ENCODE measurements at places on chromosomes 6 and 20.
A peak's percentile ranks its signal among the peaks of the same experiment; 100 is the strongest.

DNA sequence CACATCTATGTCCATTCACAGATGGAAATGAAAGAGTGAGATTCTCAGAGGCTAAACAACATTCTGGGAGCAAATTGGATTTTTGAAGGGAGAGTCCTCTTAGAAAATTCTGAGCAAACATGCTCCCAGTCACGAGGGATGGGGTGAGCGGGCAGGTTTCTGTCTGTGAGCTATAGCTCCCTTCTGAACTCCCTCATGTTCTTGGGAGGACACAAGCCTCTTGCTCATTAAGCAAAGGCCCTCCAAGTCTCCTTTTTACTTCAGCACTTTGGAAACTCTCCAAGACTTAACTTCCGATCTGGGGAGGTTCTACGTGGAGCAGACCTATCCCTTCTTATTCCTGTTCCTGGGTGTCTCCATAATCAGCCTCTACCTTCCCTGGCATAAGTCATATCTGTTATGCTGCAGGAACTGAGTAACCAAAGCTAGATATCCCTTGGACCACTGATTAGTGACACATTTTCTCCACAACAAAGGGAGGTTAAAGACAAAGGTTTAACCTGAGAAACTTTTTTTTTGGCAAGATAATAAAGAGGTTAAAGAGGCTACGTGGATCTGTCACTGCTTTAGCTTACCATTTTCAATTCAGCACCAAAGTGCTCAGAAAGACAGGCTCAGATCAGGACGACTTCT lies 33.0 kb upstream of the SMIM29 start:
- DNase-seq: no peak

DNA sequence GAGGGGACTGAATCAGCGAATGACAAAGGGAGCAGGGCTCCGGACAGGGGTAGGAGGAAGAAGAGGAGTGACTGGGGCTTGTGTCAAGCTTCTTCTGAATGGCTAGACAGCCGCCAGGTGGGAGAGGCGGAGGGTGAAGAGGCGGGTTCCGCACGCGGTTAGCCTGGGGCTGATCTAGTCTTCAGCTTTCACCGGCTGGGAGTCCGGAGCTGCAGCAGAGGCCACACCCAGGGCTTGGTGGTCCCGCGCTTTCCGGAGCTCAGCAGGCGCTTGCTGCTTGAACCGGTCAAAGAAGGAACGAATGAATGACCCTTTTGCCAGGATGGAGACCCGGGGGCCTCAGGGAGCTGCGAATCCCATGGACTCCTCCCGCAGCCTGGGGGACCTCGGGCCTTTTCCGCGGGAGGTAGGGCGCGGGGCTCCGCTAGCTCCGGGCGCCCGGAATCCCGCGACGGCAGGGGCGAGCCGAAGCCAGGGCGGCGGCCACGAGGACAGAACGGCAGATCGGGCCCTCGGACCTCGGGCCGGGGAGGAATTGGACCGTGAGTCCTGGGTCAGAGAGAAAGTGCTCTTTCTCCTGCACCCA lies at the start of gene C6orf141:
Gene C6orf141, plus strand, starts transcription at position 177 of the 586 bp plus-strand sequence. Its CDS starts 125 bp downstream, at position 302.
- no peak for DNase-seq

GRCh38 chr6:30200551-30201281 lies 12.5 kb downstream of the TRIM26 start:
- no peak for DNase-seq

DNA sequence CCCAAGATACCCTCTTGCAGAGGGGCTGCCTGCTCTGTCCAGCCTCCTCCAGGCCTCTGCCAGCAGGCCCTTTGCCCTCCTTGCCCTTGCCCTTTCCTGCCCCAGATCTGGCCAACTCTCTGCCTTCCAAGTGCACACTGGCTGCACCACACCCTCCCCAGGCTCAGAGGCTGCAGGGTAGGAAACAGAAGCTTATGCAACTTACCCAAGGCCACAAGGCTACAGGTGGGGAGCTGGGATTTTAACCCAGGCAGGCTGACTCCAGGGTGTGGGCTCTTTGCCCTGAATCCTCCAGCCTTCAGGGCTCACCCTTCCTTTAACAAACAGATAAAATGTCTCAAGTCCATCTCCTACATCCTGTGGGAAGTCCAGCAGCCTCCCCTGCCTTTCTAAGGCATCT lies 14.5 kb upstream of the TRAF3IP2 start:
- DNase-seq: no peak

DNA sequence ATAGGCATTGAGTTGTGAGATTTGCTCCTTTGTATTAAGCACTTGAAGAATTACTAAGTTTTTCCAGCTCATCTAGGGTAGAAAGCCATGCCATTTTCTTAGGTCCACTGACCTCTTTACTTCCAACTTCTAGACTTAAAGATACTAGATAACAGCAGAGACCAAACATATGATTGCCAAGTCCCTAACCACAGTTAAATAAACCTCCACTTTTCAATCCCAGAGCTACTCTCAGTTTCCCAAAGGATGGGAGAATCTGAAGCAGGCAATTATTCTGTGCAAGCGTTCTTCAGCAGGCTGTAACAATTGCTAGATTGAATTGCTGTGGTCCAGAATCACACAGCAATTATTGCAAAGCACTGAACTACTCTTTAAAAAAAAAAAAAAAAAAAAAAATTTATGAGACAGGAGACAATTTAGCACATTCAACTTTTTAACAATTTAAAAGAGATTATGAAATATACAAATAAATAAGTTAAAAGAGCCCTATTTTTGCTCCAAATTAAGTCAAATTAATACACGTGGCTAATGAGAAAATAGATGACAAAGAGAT lies 104.0 kb upstream of the PRSS16 start:
- no peak for DNase-seq

- no peak for DNase-seq
Measured at GRCh38 chr6:122392564-122393350, 6.7 kb upstream of the HSF2 start.

DNA sequence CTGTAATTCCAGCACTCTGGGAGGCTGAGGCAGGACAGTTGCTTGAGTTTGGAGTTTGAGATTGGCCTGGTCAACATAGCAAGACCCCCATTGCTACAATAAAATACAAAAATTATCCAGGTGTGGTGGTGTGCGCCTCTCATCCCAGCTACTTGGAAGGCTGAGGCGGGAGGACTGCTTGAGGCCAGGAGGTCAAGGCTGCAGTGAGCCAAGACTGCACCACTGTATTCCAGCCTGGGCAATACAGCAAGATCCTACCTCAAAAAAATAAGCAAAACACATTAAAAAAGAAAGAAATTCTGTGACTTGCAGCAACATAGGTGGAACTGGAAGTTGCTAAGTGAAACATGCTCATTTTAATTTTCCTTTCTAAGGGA lies 106.0 kb upstream of the NFATC2 start:
- no peak for DNase-seq

DNA sequence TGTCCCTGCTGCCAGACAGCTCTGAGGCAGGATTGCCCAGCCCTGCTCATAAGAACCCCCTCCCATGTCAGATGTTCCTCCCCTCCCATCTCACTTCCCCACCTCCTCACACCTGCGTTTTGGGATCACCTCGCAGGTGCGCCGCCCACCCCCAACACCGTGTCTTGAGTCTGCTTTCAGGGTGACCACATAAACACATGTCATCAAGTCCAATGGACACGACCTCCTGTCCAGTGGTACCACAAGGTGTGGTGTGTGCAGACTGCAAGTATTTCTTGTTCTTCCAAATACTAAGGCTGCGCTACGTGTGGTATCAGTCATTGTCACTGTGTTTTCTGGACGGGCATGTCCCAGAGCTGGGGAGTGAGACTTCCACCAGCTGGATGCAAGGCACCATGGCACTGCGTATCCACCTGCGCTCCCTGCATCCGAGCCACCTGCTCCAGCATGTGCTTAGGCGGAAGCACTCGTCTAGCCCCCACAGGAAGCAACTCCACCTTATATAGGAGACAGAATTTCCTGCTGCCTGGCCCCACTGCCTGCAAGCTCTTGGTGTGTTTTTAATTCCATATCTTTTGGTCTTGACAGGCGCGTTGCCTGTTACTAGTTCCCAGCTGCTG lies 119.7 kb upstream of the NXT1 start:
- no peak for DNase-seq

DNA sequence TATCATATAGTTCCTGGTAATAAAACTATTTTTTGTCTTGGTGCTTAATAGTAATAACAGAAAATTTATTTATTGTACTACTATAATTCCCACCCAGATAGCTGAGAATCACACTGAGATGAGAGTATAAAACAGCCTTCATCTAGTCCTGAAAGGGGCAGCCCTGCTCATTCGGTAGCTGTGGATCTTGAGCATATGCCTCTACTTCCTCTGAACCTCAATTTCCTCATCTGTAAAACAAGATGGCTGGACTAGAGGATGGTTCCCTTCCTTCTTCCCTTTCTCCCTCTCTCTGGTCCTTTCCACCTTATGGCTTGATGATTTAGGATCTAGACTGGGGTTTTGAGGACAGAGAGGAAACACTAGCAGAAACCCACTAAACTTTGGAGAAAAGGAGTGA lies 15.0 kb downstream of the FKBP5 start:
- no peak for DNase-seq

DNA sequence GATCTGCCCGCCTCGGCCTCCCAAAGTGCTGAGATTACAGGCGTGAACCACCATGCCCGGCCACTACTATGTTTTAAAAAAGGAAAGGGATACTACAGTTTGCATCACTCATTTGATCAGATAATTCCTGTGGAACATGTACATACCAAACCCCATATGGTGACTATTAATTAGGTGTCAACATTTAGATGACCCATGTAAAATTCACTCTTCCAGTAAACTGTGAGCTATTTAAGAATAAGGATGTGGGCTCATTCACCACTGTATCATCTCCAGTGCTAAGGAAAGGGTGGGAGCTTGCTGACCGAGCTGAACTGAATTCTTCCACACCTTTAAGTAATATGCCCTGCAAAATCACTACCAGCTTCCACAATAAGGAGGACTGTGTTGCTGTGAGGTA lies 127.5 kb downstream of the BTBD9 start:
- DNase-seq: peak; percentile 44

DNA sequence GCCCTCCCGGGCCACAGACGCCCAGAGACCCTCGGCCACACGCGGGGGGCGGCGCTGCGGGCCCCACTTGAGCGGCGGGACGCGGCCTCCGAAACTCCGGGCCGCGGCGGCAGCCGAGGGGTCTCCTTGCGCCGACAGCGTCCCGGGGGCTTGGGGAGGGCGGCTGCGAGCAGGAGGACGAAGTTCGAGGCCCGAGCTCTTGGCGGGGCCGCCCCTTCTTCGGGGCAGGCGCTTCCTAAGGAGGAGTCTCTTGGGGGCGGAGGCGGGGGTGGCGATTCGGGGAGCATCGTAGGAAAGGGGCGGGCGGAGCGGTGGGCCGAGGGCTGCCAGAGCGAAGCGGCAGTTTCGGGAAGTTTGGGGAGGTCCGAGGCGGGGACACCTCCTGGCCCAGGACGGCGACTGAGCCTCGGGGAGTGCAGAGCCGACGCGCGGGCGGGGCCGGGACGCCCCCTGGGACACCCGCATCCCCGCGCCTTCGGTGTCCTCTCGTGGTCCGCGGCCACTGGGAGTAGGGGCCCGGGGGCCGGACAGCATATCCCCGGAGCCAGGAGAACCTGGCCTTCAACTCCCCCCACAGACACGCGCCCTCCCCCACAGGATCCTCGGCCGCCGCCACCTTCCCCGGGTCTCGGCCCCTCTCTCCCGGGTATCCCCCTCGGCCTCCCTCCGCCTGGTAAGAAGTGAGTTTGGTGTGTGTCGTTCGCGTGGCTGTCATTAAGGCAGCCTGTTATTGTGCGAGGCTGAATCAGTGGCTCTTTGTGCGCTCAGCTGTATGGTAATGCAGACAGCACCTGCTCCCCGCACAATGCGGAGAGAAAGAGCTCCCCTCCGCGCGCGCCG lies 613 bp upstream of the DLL1 start:
- no peak for DNase-seq

DNA sequence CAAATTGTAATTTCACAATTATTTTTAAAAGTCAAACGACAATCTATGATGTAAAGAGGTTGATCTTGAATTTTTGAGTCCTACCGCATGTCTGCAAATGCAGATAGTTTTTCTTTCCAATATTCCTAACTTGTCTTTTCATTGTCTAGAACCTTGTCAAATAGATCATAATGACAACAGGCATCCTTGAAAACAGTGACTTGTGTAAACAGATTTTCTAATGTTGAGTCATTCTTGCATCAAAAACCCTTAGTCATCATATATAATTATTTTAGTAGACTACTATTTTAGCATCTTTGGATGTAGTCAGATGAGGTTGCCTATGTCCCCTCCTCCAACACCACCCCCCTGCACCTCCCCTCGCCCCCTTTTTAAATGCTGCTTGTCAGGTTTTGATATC lies 43.8 kb downstream of the BMP6 start:
- no peak for DNase-seq

GRCh38 chr20:21006611-21007010 lies 99.5 kb downstream of the LINC00237 start:
- DNase-seq: no peak

DNA sequence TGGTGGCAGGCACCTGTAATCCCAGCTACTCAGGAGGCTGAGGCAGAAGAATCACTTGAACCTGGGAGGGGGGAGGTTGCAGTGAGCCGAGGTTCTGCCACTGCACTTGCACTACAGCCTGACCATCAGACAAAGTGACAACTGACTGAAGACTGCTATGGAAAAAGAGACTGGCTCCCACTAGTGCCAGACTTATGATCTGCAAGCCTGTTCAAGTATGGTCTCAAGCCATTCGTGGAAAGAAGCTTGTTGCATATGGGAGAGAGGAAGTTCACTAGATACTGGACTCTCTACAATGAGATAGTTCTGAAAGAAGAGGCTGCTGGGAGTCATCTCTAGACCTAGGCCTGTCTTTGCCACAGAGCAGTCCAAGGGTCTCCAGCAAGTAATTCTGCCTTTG lies 26.7 kb downstream of the MDN1 start:
- DNase-seq: no peak

GRCh38 chr6:25130518-25130917 lies 148.7 kb upstream of the CARMIL1 start:
- no peak for DNase-seq

DNA sequence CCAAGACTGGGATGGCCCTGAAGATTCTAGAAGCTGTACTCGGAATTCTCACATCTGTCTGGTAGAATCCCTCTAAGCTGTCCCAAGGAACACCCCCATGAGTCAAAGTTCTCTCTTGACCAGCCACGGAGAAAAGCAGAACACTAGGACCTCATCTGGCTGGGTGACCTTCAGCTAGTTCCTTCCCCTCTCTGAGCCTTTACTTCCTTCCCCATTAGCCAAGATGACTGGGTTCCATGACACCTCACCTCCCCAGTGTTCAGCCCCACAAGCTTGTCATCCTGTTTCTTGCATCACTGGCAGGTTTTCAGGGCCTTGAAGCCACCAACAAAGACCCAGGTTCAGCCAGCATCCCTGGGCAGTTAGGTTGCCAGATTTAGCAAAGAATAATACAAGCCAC lies 47.8 kb downstream of the MAFB start:
- no peak for DNase-seq

GRCh38 chr6:152338335-152339125 lies 298.6 kb downstream of the SYNE1 start:
- no peak for DNase-seq

- no peak for DNase-seq
Measured at GRCh38 chr6:46290421-46291274, 119.9 kb upstream of the ENPP5 start.

DNA sequence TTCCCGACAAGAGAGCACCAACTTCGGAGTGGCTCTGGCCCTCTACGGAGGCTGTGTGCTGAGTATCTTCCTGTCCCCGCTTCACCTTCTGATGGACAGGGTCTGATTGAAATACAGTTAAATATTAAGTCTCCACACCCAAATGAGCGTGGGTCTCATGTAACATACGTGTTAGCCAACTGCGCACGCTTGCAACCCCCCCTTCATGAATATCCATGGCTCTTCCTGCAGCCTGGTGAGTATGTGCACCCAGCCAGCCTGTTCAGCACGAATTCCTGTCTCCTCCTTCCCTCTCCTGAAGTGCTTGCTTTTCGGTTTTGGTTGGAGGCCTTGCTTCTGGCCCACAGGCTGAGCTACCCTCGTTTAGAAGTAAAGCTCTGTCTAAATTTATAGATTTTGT lies 102.9 kb upstream of the FRMD1 start:
- no peak for DNase-seq

- DNase-seq: no peak
Measured at GRCh38 chr6:52603000-52603795, 26.3 kb upstream of the TRAM2 start.

Data from fibroblast of skin of left biceps (primary cell).